Fibroblast of the aortic adventitia (primary cell): ENCODE measurements at places on chromosomes 12 and 14.

DNA sequence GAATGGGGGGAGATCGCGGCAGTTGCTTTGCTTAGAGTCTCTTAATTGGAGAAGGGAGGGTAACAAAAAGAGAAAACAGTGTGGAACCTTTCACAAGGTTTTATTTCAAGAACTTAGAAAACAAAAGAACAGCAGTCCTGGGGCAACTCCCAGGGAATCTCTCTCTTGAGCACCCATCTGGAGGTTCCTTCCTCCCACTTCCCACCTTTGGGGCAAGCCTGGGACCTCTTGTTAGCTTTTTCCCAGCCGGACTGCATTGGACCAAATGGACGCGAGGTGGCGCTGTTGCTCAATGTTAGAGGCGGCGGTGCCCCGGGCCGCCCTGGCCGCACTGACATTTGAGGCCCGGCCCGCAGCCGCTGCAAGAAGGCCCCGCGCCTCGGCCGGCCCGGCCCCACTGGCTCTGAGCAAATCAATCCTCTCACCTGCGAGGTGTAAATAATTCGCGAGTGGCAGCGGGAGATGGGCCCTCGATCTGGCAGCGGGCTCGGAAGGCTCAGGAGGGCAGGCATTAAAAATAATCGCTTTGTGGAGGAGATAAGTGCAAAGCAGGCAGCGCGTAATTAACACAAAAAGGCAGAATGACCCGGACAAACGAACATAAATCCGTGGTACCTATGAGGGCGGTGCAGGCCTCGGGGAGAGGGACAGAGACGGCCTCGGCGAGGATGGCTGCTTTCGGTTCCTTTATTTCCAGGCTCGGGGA, 2.8 kb upstream of the HOXC8 start:
- DNase-seq = peak; percentile 79

DNA sequence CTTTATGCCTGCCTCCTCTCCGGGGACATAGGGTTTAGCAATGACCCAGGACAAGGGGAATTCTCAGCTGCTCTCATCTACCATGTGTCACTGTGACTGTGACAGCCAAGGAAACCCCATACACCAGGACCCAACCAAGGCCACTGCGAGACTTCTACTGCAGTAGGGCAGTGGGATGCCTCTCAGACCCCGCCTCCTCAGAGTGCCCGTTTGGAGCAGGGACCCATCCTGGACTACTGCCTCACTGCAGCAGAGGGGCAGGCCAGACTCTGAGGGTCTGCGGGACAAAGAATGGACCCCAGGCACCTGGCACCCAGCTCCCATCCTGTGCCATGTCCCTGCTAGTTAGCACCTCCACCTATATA, 71.3 kb upstream of the DDX11 start:
- no peak for DNase-seq

GRCh38 chr14:22375321-22375930, 213.6 kb downstream of the DAD1 start:
- peak; percentile 73 for DNase-seq

- no peak for DNase-seq
These were observed 17.0 kb downstream of the PPP1R1A start for GRCh38 chr12:54571193-54572188.

DNA sequence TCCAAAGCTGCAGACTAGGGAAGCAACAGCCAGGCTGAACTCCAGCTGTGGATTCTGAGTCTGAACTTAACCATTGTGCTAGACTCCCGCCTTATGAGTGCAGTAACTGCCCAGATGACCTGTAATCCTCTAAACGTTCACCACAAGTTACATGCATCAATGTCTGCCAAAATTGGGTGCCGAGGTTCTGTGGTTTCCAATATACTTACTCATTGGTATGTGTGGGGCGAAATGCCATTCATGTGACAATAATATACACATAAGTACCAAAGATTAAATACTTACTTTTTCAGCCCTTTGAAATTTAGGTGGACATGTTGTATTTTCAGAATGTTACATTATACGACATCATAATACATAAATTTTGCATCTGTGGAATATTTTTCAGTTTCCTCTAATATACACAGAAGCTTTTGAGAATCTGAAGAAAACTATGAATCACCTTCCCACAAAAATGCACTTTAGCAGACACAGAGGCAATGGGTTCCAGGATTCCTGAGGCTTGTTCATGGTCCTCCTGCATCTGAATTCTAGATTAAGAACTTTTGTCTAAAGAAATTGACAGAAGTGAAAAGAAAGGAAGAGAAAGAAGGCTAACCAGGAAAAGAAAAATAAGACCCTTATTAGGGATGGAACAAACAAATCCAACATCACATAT, 31.7 kb downstream of the GRIP1 start:
- DNase-seq = peak; percentile 86

- no peak for DNase-seq
These were observed 679 bp upstream of the SAV1 start for GRCh38 chr14:50668826-50669143.

- DNase-seq = no peak
These were observed 306.7 kb upstream of the E2F7 start for GRCh38 chr12:77372026-77372425.

GRCh38 chr14:101301011-101301410, 260.3 kb upstream of the DIO3 start:
- no peak for DNase-seq

DNA sequence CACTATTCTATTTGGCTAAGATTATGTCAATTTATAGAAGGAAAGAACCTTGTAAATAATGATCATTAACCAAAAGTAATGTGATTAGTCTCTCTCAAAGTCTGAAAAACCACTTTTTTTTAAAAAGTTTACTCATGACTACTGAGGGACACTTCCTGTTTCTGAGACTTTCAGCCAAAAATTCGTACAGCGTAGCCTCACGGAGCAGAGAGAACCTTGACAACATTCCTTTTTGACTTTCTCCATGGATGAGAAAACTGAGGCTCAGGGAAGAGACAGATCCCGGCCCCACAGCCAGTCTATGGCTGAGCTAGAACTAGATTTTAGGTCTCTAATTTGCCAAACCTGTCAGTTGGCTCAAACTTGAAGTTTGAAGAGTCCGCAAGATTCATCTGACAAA, 68.2 kb downstream of the DAD1 start:
- DNase-seq = no peak

DNA sequence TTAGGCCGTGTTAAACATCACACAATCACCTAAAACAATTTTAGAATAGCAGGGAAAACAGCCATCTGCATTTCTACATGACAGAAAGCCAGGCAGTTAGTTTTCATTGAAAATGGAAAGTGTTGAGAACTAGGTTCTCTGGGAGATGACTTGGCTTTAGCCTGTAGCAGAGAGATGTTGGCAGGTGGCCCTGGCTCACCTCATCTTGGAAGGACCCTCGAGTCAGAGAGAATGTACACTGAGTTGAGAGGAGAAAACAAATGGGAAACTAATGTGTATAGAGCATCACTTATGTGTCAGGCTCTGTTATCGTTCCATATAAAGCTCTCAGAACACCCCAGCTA, 51.9 kb downstream of the SUSD6 start:
- peak; percentile 72 for DNase-seq

DNA sequence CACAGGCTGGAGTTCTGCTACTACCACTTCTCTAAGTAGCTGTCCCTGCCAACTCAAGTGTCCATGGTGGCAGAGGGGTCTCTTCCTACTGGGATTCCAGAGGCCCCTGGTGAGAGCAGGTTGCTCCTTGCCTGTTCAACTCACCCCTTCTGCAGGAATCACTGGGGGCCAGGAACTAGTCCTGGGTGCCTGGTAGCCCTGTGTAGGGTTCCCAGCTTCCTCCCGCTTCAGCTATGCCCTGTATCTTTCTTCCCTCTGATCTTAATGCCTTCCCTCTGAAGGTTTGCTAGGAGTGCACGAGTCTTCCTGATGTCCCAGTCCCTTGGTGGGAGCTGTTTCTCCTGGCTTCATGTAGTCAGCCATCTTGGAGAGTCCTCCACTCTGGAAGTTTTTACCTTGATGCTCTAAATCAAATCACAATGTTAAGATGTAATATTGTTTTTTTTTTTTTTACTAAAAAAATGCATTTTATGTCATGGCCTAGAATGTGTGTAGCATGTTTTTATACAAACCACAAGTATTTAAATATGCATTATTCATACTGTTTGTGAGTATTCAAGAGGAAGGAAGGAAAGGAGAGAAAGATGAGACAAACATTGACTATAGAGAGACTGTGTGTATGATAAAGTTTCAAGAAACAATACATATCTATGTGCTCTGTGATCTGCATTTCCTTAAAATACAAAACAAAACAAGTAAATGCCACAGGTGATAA, 54.7 kb downstream of the FRS2 start:
- DNase-seq = no peak

- DNase-seq = no peak
These were observed 32.7 kb downstream of the SLC25A21 start for GRCh38 chr14:37139710-37140109.

GRCh38 chr14:99806836-99807235, 13.6 kb downstream of the EML1 start:
- no peak for DNase-seq

GRCh38 chr12:123471374-123472068, 13.6 kb downstream of the SNRNP35 start:
- peak; percentile 69 for DNase-seq

- DNase-seq = no peak
These were observed 11.1 kb downstream of the PRKAB1 start for GRCh38 chr12:119679081-119679480.

- DNase-seq = no peak
These were observed 139.1 kb downstream of the ZFP36L1 start for GRCh38 chr14:68653804-68654203.

GRCh38 chr12:90299121-90299520, 590.5 kb upstream of the ATP2B1 start:
- DNase-seq = no peak

GRCh38 chr14:55347040-55347439, 64.6 kb downstream of the ATG14 start:
- DNase-seq = no peak

DNA sequence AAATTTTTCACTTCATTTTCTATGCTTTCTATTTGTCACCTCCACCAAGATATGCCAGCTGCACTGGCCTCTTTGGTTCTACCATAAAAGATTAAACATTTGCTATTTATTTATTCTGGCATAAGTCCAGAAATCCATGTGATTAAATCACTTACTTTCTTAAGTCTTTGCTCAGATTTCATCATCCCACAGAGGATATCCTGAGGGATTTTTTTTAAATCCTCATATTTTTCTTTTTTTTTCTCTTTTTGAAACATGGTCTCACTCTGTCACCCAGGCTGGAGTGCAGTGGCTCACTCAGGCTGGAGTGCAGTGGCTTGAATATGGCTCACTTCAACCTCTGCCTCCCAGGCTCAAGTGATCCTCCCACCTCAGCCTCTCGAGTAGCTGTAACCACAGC, 645.4 kb upstream of the ATXN7L3B start:
- peak; percentile 3 for DNase-seq

GRCh38 chr12:71071536-71072097, 86.2 kb downstream of the TSPAN8 start:
- DNase-seq = peak; percentile 41

GRCh38 chr12:19277711-19278110, 148.2 kb downstream of the PLEKHA5 start:
- no peak for DNase-seq

DNA sequence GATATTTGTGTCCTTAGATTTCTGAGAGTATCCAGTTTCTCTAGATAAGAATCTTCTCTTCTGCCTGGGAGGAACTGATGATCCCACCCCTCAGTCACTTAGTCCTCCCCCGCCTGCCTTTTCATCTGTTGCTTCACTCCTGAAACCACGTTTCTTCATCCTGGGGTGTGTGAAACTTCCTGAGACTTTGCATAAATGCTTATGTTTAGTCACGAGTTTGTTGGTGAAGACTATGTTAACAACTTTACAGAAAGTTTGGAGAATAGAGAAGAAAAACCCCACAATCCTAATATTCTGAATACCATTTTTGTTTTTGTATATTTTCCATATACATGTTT, 33.2 kb downstream of the MARK3 start:
- DNase-seq = peak; percentile 61
